Skin of body (tissue), 3 donors: ENCODE measurements at places on chromosomes 5 and 9. TPM values are rescaled to one million over a fixed set of nuclear protein-coding genes. Genes with fewer than 3 reads are reported as not detected.

The SLC6A3 gene
- total RNA-seq = not detected

- no peak for DNase-seq
Measured at GRCh38 chr5:52893105-52893504, 96.0 kb upstream of the ITGA2 start.

DNA sequence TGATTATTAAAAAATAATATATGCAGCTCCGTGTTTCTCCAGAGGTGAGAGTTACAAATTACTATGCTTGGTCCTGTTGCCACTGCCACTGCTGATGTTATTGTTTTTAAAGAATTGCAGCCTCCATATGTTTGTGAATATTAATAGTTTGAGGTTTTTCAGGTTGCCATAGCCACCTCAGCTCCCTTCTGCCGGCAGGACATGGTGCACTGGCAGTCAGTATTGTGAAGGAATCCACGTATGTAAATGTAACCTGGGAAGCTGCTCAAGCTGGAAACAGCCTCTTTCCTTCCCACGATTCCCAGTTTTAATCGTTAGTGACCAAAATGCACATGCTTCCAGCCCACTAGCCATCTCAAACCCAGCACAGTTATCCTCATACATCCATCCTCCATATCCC lies 184.4 kb upstream of the CCNG1 start:
- no peak for DNase-seq

- DNase-seq = no peak
Measured at GRCh38 chr5:132021654-132022053, 10.2 kb upstream of the ACSL6 start.

GRCh38 chr9:112912636-112913035 lies 22.0 kb upstream of the SLC46A2 start:
- DNase-seq = no peak

DNA sequence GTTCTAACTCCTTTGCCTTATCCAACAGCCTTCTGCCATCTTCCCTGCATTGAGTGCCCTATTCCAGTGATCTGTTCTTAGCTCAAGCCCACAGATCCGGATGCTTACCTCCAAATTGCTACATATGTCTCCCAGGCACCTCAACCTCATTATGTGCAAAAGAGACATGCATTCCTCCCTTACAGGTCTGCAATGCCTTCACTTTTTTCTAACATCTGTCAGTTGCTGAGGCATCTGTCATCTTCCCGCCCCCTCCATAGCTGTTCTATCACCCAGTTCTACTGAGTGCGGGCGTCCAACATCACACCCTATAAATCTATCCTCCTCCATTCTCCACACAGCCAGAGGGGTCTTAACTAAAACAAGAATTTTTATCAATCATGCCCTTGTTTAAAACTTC lies 20.1 kb downstream of the NMRK1 start:
- no peak for DNase-seq
